ENCODE measurements at places on chromosomes 11 and 22.
A peak's percentile ranks its signal among the peaks of the same experiment; 100 is the strongest.

DNA sequence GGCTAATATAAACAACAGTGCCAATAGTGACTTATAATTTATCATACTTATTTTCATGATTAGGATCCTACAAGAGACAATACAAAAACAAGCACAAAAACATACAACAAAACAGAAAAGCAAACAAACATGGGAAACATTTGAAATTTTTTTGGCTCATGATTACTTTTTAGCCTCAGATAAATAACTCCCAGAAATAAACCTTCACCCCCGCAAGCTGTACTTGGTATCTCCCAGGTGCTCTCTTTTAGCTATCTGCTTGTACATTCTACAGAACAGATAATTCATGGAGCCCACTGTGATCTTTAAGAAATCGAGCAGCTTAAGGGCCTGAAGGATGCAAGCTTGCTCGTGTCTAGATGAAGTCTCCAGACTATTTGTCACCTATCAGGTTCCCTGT lies 883 bp downstream of the NXPE4 start:
- DNase-seq = no peak

DNA sequence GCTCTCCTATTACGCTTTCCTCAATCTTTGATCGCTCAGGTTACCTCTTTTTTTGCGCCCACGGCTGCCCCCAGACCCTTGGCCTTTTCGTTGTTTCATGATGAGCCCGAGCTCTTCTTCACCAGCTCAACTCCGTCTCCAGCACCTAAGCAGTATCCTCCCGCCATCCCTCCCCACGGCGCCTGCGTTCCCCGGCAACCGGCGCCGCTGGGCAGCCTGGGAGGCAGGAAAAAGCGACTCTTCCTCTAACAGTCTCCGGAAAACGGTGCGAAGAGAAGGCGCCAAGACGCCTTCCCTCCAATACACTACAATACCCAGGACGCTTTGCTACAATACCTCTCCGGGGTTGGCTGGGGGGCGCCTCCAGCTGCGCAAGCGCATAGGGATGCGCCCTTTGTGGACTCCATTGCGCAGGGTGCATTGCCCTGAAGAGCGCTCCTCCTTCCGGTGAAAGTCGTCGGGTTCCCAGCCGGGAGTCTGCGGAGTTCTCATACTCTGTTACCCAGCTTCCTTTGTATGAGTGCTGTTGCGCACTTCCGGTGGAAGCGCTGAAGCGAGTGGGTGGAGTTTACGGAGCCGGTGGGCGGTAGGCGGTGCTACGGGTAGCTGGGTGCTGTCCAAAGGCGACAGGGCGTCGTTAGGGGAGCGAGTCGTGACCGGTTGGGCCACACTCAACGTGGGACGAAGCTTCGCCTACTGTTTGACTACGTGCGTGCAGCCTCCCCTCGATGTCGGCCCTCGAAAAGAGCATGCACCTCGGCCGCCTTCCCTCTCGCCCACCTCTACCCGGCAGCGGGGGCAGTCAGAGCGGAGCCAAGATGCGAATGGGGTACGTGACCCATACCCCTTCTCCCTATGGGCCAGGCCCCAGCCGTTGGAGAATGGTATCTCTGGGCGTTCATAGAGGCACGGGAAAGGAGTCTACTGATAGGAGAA lies at the start of the genes C2CD3 and PPME1:
C2CD3 (minus strand) TSS at position 309 of the 936 bp plus-strand sequence; CDS start at position 99, 210 bp downstream.
PPME1 (plus strand) TSS at position 596 of the 936 bp plus-strand sequence; CDS start at position 729, 133 bp downstream.
- DNase-seq = peak; percentile 90

DNA sequence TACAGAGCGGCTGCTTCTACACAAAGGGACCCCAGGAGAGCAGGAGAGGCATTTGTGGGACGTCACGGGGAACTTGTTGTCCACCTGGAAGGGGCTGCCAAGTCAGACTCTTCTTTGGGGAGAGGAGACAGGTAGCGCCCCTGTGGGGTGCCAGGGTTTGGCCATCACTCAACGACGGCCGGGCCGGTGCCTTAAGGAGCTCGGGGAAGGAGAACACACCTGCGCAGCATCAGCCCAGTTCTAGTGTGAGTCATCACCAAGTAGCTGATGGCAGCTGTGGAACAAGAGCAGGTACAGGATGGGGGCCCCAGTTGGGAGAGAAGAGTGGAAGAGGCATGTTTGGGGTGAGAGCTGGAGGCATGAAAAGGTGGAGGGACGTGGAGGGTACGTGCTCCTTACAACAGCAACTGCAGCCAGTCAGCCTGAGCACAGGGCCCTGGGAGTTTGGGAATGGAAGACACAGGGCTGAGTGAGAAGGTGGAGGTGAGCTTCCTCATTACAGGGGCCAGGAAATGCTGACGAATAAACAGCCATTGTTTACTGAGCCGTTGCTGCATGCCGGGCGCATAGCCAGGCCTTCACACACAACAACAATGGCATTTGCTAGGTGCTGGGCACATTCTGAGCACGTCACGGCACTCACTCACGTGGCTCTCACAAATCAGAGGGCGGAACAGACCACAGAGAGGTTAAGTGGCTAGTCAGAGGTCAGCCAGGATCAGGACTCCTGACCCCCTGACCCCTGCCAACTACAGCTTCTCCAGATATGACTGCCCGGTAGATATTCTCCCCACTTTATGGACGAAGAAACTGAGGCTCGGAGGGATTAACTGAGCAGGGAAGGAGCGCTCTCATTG lies 29.1 kb upstream of the TP53I11 start:
- no peak for DNase-seq

- no peak for DNase-seq
Measured at GRCh38 chr11:67654225-67654624, 3.7 kb upstream of the ACY3 start.

- DNase-seq = no peak
Measured at GRCh38 chr22:31361743-31362142, 15.6 kb upstream of the PATZ1 start.

DNA sequence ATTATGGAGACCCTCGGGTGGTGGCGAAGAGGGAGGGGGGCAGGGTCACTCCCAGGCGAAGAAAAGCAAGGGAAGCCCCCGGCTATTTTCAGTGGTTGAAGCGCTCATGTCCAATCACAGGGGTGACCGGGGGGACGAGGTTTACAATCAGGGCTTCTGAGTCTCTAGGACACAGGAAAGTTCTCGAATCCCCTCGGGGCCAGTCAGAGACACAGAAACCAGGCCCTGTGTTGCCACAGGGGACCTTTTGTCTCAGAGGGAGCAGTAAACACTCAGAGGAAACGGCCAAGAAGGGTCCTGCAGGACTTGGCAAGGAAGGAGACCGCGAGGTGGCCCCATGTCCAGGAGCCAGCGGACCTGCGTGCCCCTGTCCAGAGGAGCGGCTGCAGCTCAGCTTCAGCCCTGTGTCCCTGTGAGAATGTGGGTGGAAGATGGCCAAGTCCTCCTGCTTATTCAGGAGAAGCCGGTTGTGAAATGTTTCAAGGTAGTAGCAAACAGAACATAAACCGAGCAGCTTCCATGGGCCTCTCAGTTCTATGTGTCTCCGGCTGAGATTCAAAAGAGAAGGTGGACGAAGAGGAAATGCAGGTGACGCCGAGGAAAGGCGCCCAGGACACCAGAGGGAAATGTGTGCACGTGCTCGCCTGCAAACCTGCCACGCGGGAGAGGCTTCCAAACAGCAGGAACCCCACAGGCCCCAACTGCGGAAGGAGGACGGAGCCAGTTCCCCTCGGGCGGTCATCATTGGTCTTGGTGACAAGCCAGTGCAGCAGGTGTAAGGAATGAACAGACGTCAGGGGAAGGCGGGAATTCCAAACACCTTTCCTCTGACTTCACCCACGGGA lies 357.6 kb downstream of the BRD1 start:
- no peak for DNase-seq

All from stimulated activated CD8-positive, alpha-beta memory T cell treated with anti-CD3 and anti-CD28 coated beads, Interleukin-7, amount 100 ng/mL, for 1 hour (primary cell).